CD4-positive, alpha-beta T cell treated with Interferon gamma for 1 hour (primary cell): ENCODE measurements at places on chromosomes 2 and 18.

DNA sequence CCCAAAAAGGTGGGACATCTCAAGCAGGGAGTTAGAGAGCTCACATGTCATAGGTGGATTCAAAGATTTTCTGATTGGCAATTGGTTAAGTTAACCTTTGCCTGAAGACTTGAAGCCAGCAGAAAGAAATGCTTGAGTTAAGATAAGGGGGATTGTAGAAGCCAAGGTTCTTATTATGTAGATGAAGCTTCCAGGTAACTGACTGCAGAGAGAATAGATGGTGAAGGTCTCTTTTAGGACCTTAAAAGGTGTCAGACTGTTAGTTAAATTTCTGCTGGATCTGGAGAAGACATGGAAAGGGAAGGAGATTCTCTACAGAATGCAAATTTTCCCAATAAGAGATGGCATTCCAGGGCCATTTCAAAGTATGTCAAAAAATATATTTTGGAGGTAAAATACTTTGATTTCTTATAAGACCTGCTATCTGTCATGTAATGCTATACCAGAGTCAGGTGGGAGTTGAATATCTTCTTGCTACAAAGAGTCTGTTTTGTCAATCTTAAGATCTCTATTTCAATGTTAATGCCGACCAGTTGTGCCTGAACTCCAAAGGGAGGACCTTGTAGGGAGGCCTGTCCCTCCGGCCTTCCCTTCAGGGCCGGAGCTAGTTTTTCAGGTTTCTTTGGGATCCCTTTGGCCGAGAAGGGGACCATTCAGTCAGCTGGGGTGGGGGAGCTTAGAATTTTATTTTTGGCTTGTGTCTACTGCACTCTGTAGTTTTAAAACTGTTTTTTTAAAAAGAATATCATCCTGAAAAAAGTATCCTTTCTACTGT, 280.6 kb downstream of the PTGR3 start:
- DNase-seq, result no peak

DNA sequence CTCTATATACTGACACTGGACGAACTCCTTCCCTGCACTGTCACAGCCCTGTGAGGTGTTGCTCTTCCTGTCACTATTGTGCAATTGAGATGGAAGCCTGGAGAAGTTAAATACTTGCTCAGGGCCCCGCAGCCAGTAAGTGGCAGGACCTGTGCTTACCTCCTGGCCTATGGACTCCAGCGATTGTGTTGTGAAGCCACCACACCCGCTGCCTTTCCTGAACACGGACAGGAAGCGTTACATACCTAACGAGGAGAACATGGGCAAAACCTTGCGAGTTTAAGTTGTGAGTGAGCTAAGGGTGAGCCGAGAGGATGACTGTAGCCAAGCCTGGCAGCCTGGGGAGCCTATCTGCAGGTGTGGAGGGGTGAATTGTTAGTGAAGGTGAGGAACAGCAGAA, 26.1 kb downstream of the RAB31 start:
- DNase-seq, result no peak

DNA sequence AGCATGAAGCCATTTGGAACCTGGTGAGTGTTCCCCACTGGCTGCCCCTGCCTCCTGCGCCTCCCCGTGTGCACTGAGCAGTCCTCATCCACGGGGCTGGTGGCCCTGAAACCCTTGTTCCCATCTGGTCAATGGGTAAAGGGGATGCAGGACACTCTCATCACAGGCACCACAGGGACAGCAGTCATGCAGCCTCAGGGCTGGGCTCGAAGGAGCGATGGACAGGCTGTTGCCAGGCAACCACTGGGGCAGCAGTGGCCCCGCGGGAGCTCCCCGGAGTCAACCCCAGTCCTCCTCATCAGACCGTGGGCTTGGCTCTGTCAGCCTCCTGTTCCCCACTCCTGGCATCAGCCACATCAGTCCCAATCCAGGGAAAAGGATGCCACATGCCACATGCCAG, 509.5 kb downstream of the EIPR1 start:
- no peak for DNase-seq

DNA sequence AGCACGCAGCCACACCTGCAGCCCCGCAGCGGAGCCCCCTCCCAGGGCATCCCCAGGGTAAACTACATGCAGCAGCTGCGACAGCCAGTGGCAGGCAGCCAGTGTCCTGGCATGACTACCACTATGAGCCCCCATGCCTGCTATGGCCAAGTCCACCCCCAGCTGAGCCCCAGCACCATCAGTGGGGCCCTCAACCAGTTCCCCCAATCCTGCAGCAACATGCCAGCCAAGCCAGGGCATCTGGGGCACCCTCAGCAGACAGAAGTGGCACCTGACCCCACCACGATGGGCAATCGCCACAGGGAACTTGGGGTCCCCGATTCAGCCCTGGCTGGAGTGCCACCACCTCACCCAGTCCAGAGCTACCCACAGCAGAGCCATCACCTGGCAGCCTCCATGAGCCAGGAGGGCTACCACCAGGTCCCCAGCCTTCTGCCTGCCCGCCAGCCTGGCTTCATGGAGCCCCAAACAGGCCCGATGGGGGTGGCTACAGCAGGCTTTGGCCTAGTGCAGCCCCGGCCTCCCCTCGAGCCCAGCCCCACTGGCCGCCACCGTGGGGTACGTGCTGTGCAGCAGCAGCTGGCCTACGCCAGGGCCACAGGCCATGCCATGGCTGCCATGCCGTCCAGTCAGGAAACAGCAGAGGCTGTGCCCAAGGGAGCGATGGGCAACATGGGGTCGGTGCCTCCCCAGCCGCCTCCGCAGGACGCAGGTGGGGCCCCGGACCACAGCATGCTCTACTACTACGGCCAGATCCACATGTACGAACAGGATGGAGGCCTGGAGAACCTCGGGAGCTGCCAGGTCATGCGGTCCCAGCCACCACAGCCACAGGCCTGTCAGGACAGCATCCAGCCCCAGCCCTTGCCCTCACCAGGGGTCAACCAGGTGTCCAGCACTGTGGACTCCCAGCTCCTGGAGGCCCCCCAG, 254.1 kb downstream of the GLI2 start:
- no peak for DNase-seq

DNA sequence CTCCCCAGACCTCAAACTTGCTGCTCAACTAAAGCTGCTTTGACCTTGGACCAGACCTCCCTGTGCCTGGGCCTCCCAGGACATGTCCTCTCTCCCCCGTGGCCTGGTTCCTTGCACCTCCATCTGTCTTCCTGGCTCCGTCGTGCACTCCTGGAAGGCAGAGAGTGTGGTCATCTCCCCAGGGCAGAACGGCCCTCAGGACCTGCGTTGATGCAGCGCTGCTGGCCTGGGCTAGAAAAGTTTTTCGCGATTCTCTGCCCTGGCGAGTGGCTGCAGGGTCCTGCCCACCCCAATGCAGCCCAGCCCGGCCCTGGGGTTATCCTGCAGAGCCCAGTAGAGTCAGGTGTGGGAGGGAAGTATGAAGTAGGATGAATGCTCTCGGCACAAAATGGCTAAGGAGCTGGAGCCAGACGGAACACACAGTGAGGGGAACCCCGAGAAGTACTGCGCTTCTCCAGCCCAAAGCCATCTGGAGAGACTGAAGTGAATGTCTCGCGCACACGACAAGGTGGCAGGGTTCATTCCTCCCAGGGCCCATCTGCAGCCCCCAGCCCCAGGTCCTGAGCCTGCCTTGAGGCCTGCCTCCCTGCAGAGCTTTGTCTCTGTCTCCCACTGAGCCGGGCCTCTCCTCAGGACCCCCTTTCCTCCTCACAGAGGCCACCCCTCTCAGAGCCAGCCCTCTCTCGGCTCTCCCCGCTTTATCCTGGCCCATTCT, 41.7 kb downstream of the ATOH8 start:
- DNase-seq, result no peak

DNA sequence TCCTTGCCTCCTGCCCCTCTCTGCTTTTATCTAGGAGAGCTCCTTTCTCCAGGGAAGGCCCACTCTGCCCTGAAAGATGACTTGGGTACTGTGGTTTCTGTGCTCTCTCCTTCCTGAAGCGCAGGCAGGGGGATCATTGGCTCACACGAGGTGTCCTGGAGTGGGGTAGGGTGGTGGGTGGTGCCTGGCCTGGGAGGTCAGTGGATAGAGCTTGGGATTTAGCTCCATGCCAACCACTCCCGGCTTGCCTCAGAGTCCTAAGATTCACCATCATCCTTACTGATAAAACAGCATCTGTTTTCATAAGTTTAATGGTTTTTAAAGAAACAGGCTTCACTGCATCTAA, 63.1 kb downstream of the CIB4 start:
- DNase-seq, result no peak

DNA sequence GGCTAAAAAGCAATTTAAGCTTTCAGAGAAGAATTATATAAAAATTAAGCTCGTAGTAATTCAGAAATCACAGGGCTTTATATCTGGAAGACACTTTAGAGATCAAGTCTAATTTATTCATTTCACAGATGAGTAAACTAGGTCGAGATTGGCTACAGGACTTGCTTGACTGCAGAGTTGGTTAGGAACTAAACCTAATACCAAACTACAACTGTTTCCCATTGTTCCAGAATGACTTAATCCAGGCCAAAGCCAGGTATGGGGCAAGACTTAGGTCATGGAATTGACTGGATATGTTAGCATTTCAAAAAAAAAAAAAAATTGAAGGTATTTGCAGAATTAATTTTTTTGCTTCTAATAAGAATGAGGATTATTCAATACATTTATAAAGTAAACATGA, 146.1 kb downstream of the RIT2 start:
- no peak for DNase-seq

DNA sequence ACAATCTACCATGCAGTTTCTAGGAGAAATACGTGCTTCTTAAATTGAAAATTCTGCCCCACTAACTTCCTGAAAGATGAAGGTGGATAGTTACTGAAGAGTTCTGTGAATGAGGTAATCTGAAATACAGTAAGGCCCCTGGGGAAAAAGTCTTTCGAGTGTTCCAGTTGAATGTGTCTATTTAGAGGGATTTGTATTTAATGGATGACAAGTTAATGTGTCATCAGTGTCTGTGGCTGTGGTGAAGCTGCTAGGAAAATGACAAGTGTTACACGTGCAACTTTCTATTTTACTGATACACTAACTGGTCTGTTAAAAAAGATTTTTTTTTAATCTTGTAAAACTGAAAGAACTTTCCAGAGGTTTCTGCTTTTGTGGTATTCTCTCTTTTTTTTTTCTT, 384.6 kb downstream of the STK39 start:
- no peak for DNase-seq

- no peak for DNase-seq
These were observed 4.2 kb downstream of the GNLY start for GRCh38 chr2:85698184-85698879.

GRCh38 chr2:127157651-127158485, 50.9 kb upstream of the BIN1 start:
- no peak for DNase-seq

DNA sequence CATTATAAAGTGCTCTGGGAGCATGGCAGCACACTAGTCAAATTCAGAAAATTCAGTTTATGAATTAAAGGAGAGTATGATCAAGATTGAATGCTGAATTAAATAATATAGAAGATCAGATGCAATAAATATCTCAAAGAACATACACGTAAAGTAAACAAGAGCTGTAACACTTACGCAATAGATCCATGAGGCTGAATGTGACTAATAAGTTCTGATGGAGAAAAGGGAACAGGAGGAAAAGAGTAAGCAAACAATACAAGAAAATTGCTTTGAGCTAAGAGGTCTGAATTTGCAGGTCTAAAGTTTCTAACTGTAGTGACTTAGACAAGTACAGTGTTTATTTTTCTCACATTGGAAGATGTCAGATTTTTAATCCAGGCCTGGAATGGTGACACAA, 646.7 kb upstream of the ZNF804A start:
- no peak for DNase-seq

DNA sequence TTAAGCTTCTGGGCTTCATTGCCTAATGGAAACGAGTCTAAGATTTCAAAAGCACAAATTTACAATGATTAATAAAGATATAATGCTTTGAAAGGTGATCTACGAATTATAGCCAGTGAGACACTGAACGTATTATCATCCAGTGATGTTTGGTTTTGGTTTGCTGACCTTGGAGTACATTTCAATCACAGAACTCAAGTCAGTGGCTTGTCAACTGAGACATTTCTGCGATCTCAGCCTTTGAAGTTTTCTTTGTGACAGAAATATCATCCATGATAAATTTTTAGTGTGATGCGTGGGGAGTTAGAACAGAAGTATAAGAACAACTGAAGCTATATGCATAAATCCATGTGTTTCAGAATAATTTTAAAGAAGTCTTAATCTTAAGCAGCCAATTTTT, 263.8 kb downstream of the TCF4 start:
- no peak for DNase-seq

DNA sequence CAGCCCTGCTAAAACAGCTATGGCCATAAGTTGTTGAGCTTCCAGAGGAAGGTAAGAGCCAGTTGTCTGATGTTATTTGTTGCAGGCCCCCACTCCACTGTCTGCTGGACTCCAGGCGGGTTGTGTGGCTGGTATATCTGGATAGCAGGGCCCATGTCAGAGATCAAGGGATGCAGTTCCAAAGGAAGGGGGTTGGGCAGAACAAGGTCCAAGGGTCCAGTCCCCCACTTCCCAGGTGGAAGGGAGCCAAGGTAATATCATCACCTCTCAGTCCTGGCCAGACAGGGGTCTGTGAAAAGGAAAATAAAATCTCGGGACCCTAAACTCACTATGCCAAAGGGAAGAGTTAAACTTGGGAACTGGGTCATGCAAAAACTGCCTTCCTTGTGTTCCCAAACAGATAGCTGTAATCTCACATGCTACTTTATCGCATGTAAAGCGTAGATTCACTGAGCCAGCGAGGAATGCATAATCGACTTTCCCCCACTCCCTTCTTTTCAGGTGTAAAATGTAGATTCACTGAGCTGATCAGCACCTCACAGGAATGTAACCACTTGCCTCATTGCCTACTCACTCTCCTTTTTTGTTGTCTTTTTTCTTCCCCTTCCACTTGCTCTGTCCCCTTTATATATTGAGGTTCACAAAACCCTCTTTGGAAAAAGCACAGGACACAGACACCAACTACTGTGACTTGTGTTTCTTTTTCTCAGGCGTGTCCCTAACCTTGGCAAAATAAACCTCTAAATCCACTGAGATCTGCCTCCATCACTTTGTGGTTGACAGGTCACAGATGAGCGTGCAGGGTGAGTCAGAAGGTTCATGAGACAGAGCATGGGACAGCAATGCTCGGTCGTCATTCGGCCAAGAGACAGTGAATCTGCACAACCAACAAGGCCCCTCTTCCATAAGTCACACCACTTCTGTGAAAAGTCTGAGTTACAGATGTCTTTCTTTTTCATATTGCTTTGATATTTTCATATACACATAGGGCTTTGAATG, 255.3 kb upstream of the SIX2 start:
- DNase-seq, result no peak

DNA sequence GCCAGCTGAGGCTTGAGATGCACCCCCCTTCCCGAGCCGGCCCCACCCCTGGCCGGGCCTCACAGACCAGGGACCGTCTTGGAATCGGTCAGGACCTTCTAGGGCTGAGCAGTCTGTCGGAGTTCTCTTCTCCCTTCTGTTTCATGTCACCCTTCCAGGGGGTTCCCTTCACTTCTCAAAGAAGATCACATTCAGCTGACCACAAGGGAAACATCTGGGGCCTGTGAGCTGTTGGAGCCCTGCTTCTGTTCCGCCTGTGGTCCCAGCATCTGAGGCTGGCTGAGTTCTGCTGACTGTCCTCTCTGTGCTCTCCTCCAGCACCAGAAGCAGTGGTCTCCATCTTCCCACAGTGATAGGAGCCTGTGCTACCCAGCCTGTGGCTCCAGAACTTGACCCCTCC, 106.5 kb downstream of the SEPTIN10 start:
- DNase-seq, result no peak
